ENCODE measurements at places on chromosomes 16 and 17.

- no peak for DNase-seq
Measured at GRCh38 chr17:9821921-9822320, at the start of gene GSG1L2. GSG1L2 (minus strand) TSS chr17:9822079; CDS start chr17:9822071, 8 bp downstream.

DNA sequence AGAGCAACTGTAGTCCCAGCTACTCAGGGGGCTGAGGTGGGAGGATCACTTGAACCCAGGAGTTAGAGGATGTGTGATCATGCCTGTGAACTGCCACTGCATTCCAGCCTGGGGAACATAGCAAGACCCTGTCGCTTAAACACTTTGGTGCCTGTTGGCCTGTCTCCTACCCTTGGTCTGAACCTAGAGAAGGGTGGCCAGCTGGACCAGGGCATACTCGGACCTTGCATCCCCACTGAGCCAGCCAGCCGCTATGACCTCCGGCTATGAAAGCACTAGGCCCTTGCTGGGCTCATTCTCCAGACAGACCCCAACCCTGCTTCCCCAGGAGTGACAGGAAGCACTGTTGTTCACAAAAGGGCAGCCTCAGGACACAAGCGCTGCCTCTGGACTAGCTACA lies 4.6 kb downstream of the IFT20 start:
- DNase-seq = no peak

- DNase-seq = no peak
Measured at GRCh38 chr17:60256174-60256573, 106.4 kb downstream of the CA4 start.

GRCh38 chr17:34990921-34991365 lies 10.6 kb downstream of the LIG3 start:
- no peak for DNase-seq

DNA sequence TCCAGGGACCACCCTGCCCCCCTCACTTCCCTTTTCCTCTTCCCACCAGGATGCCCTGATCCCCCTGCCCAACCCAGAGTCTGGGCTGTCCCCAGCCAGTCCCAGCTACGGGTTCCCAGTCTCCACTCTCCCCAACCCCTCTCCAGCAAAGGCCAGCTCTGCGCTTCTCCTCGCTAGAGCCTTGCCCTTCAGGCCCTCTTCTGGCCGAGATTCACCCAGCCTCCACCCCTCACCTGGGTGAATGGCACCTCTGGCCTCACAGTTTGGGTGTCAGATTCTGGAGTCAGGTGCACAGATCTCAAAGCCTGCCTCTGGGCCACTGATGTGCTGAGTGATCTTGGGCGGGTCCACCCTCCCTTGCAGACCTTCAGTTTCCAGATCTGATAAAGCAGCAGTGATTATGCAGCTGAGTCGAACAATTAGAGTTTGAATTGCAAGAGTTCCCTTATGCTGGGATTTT lies 185.6 kb upstream of the TNRC6C start:
- DNase-seq = no peak

GRCh38 chr17:40437095-40437732 lies 6.0 kb upstream of the IGFBP4 start:
- no peak for DNase-seq
